ENCODE measurements at places on chromosomes 1 and 21.

- DNase-seq: no peak
Observed at GRCh38 chr1:234297668-234298067, 75.6 kb upstream of the COA6 start.

DNA sequence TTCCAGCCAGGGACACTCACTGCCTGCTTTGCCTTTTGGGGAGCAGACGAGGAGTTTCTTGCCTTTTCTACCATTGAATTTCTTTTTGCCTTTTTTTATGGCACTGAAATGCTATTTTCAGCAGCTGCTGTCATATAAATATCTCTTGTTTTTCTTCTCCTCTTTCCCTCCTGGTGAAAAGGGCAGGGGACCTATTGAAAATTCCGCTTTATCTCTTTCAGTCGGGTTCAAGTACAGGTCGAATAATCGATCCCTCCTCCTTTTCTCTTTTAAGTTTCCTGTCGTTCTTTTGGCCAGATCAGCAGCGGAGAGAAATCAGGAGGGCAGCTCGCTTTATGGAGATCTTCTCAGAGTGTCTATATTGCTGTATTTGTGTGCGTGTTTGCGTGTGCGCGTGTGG is 67.4 kb upstream of the CASZ1 start:
- no peak for DNase-seq

GRCh38 chr1:198686069-198686728 is 47.4 kb downstream of the PTPRC start:
- DNase-seq: no peak

GRCh38 chr1:47229886-47230691 is 1.9 kb downstream of the TAL1 start:
- DNase-seq: no peak

GRCh38 chr1:88560621-88561020 is 123.5 kb upstream of the PKN2 start:
- DNase-seq: no peak

GRCh38 chr1:175498002-175498401 is 245.4 kb downstream of the TNR start:
- DNase-seq: no peak

DNA sequence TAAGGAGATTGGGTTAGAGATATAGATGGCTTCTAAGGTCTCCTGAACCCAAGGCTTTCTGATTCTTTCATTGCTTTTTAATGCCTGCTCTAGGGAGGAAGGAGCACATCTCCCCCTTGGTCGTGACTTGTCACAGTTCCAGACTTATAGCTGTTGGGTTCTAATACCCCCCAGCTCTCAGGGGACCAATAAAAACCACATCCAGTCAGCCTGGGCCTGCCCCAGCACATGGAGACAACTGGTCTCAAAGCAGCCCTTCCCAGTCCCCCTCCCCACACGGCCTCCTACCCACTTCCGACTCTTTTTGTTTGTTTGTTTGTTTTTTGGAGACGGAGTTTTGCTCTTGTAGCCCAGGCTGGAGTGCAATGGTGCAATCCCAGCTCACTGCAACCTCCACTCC is 23.3 kb downstream of the QSOX1 start:
- DNase-seq: no peak

GRCh38 chr1:40241362-40241761 is 6.4 kb upstream of the TMCO2 start:
- DNase-seq: no peak

DNA sequence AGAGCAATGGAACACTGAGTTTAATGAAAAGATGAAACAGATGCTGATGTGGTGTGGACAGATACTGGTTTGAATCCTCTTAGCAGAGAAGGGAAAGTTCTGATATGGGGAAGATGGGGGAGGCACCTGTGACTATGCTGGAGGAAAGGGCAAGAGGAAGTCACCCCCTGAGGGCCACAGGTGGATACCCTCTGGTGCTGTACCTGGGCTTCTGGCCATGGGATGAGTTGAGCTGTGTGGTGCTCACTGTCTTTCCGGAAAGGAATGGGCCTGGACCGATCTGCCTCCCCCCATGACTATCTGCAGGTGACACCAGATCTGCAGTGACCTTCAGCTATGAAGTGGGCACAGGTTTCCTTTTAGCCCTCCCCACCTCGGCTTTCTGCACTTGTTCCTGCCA is 52.4 kb downstream of the IER5 start:
- DNase-seq: no peak

DNA sequence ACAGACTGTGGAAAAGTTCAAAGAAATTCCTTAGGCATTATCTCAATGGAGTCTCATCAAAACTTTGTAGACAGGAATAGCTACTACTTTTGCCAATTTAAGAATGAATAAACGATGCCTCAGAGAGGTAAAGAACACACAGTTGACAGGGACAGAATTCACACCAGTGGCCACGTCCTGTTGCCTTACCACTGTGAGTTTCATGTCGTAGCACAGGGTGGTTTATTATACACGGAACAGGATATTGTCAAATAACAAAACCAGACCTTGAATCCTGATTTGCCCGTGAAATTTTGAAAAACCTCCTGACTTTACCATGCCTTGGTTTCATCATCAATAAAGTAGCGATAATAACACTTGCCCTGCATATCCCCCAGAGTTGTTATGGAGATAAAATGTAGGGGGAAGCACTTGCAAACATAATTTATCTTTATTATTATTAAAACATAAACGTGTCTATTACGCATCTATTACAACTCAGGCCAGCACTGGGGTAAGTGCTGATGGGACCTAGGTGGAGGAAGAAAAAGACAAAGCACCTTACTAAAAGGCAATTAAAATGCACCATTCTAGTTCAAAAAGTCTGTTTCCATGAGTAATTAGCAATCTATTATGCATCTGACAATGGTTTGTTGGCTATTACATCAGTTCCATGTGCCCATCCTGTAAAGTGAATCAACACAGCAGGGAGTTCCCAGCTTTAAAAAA is 408.1 kb upstream of the RUNX1 start:
- DNase-seq: no peak

GRCh38 chr1:6935361-6935883 is 150.2 kb downstream of the CAMTA1 start:
- DNase-seq: no peak

- DNase-seq: no peak
Observed at GRCh38 chr21:34611528-34611927, 3.4 kb downstream of the RCAN1 start.

DNA sequence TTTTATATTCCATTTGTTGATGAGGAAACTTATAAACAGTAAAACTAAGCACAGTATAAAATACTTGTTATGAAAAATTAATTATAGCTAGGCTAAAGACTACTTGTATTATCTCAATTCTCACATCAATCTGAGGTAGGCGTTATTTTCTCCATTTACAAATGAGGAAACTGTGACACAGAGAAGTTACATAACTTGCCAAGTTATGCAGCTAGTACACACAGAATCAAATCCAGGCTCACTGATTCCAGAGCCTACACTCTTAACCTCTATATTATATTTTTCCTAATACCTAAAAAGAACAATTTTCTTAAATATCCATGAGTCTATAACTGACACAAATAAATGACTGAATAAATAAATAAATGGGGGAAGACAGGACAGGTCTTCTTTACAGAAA is 11.2 kb upstream of the VPS45 start:
- no peak for DNase-seq

- DNase-seq: no peak
Observed at GRCh38 chr21:41091616-41092015, 76.3 kb upstream of the BACE2 start.

DNA sequence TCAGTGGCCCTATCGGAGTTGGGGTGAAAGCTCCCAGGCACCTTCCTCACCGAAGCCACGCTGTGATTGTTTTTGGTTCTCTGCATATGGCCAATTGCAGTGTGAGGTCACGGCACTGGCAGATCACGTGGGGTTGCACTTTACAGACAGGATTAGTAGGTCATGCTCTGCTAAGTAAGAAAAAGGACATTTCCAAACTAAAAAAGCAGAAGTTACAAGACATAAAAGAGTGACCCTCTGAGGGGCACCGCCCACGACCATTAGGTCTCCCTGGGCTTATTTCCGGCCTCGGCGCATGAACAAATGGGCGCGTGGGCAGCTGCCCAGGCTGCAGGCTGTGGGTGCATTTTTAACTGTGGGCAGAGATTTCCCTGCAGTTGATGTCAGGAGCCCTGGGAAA is 2.0 kb downstream of the CAPN9 start:
- no peak for DNase-seq
